ENCODE measurements at places on chromosomes 7 and 10. TPM values are rescaled to one million over a fixed set of nuclear protein-coding genes. Genes with fewer than 3 reads are reported as not detected.

The GNAT3 gene
- polyA plus RNA-seq: not detected

The SPDYE2 gene
- polyA plus RNA-seq: not detected

The PSPH gene
- polyA plus RNA-seq: 5.9 TPM

The CTAGE15 gene
- polyA plus RNA-seq: 0.11 TPM

The NUDT5 gene
- 54.7 TPM for polyA plus RNA-seq

The SRRM3 gene
- 0.56 TPM for polyA plus RNA-seq

The NODAL gene
- polyA plus RNA-seq: not detected

The FRAT1 gene
- polyA plus RNA-seq: 2.3 TPM

The PAPOLB gene
- 0.04 TPM for polyA plus RNA-seq

The NUTM2E gene
- polyA plus RNA-seq: 0.85 TPM

The FANK1 gene
- polyA plus RNA-seq: 8.7 TPM
